ENCODE measurements at places on chromosomes 11 and 22.

DNA sequence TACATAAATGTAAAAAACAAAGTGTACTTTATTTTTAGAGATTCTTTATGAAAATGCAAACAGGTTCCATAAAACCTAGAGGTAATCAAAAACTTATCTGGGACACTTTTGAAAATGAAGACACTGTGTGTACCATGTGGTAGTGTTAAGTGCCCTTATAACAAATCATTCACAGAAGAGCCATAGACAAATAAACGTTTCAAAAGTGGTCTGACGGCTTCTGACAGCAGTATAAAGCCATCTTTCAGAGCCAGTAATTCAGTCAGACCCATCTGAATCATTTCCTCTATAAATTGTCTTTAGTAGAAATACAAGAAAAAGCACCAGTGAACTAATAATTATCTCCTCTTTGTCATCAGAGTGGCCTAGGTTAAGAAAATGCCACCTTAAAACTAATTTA is 100.0 kb downstream of the PAX6 start:
- DNase-seq, result no peak

GRCh38 chr11:1402355-1403077 is 12.8 kb downstream of the BRSK2 start:
- DNase-seq, result no peak

GRCh38 chr11:33907421-33907820 is 15.5 kb upstream of the LMO2 start:
- no peak for DNase-seq

DNA sequence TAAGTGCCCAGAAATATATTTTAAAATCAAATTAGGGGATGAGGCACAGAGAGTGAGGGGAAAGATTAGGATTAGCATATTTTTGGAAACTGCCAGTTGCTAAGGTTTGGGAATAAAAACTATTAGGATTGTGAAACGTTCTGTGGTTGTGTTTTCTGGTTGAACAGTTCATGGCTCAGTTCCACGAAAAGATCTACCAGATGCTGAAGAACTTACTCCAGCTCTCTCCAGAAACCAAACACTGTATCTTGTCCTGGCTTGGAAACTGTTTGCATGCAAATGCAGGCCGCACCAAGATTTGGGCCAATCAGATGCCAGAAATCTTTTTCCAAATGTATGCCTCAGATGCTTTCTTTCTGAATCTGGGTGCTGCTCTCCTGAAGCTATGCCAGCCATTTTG is 15.3 kb downstream of the UBE4A start:
- DNase-seq, result no peak

DNA sequence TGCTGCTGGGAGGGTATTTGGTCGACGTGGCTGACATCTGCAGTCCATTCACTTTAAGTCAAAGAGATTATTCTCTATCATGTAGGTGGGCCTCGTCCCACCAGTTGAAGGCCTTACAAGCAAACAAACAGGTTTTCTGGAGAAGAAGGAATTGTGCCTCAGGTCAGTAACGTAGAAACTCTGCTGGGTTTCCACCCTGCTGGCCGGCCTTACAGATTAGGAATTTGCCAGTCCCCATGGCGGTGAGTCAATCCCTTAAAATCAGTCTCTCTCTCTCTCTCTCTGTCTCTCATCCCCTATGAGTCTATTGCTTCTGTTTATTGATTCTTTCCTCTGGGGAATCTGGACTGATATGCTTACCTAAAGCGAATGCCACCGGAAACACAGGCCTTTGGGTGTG is 75.4 kb upstream of the FGF3 start:
- DNase-seq, result no peak

DNA sequence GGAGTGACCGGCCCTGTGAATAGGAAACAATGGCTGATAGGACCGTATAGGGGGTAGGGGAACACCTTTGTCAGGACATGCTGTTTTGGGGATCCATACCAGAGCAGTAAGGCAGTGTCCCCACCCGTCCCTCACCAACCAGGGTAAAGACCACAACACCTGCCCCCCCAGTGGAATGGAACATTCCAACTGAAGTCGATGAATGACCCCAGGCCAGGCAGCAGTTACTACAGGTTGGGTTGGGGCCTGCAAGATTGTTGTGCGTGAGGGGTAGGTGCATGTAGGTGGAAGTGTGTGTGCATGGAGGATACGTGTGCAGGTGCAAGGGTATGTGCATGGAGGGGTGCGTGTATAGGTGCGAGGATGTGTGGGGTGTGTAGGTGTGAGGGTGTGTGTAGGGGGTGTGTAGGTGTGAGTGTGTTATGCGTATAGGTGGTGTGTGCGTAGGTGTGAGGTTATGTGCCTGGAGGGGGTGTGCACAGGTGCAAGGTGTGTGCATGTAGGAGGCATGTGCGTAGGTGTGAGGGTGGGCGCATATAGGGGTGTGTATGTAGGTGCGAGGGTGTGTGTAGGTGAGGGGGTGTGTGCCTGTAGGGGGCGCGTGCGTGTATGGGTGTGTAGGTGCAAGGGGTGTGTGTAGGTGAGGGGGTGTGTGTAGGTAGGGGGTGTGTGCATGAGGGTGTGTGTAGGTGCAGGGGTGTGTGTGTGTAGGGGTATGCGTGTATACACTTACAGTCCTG is 32.9 kb downstream of the PISD start:
- no peak for DNase-seq

- no peak for DNase-seq
Measured at GRCh38 chr11:69355346-69355940, 61.5 kb downstream of the MYEOV start.

DNA sequence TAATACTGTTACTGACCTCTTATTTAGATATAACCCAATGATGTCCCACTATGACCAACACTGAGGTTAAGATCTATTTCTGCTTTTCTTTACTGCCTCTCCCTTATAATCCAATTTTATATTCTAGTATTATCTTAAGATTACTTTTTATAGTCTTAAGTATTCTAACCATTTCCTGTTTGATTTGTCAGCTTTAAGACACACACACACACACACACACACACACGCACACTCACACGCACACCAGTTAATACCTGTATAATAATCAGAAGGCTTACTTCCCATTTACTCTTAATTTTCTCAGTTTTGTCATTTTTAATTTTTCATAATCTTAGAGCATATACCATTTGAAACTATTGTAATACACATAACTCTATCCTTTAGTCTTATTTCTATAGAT is 226.0 kb upstream of the C11orf87 start:
- no peak for DNase-seq

- no peak for DNase-seq
Measured at GRCh38 chr22:20494978-20495860, at the start of gene KLHL22. TSS of gene KLHL22 (minus strand) at chr22:20495795. CDS start at chr22:20489211, 6,584 bp downstream.

DNA sequence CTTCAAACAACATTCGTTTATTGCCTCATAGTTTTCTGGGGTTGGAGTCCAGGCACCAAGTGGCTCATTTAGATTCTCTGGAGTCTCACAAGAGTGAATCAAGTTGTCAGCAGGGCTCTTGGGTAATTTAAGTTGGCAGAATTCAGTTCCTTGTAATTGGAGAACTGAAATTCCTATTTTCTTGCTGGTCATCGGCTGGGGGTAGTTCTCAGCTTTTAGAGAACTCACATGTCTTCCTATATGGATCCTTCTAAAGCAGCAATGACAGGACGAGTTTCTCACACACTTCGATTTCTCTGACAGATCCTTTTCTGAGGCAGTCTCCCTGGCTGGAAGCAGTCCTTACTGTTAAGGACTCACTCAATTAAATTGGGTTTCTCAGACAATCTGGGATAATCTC is 17.3 kb upstream of the OOSP4B start:
- DNase-seq, result no peak

GRCh38 chr11:110295531-110296225 is 736 bp downstream of the RDX start:
- DNase-seq, result no peak

DNA sequence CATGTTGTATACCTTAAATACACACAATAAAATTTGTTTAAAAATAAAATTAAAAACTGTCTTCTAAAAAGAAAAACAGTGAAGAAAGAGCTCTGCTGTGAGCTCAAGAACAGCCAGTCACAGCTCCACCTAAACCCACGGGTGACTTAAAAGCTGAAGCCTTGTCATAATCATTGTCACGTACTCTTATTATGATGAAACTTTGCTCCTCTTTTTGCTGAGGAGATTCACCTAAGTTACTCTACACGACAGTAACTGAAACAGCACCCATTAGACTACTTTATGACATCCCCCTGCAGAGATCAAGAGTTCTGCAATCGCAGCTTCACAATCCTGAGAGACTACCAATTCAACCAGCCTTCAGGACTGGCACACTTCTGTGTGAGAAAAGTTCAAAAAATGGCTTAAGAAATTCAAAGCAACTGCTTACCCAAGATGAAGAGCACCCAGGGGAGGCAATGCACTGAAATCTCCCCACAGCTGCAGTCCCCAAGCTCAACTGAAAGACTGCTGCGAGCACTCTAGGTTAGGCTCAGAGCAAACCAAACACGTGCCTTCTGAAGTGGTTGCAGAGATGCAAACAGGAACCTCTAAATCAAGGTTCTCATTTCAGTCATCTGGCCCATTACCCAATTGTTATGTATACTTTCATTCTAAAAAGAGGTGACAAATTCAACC is at the start of gene JAML:
Gene JAML (minus strand): TSS at position 501 of the 678 bp plus-strand sequence. CDS start 10,145 bp downstream, outside the sequence.
- DNase-seq, result no peak

- no peak for DNase-seq
Measured at GRCh38 chr22:23193196-23193827, 13.0 kb downstream of the BCR start.

- DNase-seq, result no peak
Measured at GRCh38 chr22:48147404-48147803, 1385.0 kb downstream of the TBC1D22A start.

GRCh38 chr22:36371920-36372319 is 15.8 kb downstream of the MYH9 start:
- DNase-seq, result no peak

- no peak for DNase-seq
Measured at GRCh38 chr22:28893810-28894209, 10.4 kb downstream of the ZNRF3 start.
